Right atrium auricular region (tissue), 2 donors: ENCODE measurements at places on chromosomes 1 and 21. TPM values are rescaled to one million over a fixed set of nuclear protein-coding genes. Genes with fewer than 3 reads are reported as not detected.

The C1orf210 gene
- not detected for total RNA-seq

The RGS13 gene
- not detected for total RNA-seq

The ZBTB8A gene
- total RNA-seq: 3.3 TPM

DNA sequence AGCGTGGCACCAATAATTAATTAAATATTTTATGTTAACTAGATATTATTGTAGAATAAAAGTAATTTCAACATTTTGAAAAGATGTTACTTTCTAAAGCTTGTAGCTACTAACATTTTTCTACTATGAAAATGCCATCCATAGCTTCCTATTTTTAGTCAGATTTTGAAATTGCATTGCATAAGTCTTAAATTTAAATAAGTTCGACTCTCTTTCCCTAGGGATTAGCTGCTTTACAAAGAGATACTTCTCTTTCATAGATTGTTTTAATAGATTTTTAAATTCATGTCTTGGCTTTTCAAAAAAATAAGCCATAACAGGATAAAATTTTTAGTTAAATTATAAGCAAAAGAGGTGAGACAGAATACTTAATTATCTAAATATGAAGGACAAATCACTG is 1279.6 kb downstream of the KCNT2 start:
- DNase-seq: no peak
- no peaks in the 10 kb centered on the region for H3K36me3 ChIP-seq
- no peak overlapping the region for H3K4me3 ChIP-seq
- no peaks in the 10 kb centered on the region for H3K4me1 ChIP-seq

The NOS1AP gene
- 2.4 TPM for total RNA-seq

DNA sequence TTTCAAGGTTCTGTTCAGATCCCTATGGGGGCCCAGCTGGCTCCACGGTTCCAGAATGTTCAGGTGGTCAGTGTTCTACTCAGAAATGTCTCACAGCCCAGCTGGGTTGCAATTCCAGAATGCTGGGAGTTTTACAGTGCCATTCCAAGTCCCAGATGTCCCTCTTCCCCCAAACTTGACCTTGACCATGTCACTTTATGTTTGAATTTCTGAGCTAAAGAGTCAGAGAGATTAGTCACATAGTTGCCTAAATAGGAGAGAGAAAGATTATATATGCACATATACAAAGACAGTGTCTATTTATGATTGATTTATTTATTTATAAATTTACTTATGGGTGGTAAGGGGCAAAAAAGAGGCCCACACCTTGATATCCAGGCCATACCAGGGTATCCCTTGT is 2.5 kb downstream of the GPR3 start:
- H3K36me3 ChIP-seq: no peaks in the 10 kb centered on the region
- H3K4me1 ChIP-seq: no peaks in the 10 kb centered on the region
- no peak overlapping the region for H3K4me3 ChIP-seq
- DNase-seq: no peak
- no peak overlapping the region for H3K27ac ChIP-seq
- H3K27me3 ChIP-seq: no peaks in the 10 kb centered on the region

GRCh38 chr21:38148046-38148445 is 108.7 kb upstream of the KCNJ15 start:
- no peaks in the 10 kb centered on the region for H3K36me3 ChIP-seq
- no peak for DNase-seq
- no peaks in the 10 kb centered on the region for H3K27me3 ChIP-seq
- no peaks in the 10 kb centered on the region for H3K4me1 ChIP-seq
- no peak overlapping the region for H3K27ac ChIP-seq
- no peak overlapping the region for H3K4me3 ChIP-seq

- peak; percentile 73 for DNase-seq
- peak within 1 kb of the TSS; percentile 76 for H3K4me3 ChIP-seq
- no peaks in the 10 kb centered on the region for H3K27me3 ChIP-seq
- H3K27ac ChIP-seq: peak within 1 kb of the TSS; percentile 85
- no peaks in the 10 kb centered on the region for H3K36me3 ChIP-seq
These were observed at the start of gene WLS for GRCh38 chr1:68232289-68233148. Gene WLS, minus strand, starts transcription at chr1:68232523. Its CDS starts 224 bp downstream, at chr1:68232299.

DNA sequence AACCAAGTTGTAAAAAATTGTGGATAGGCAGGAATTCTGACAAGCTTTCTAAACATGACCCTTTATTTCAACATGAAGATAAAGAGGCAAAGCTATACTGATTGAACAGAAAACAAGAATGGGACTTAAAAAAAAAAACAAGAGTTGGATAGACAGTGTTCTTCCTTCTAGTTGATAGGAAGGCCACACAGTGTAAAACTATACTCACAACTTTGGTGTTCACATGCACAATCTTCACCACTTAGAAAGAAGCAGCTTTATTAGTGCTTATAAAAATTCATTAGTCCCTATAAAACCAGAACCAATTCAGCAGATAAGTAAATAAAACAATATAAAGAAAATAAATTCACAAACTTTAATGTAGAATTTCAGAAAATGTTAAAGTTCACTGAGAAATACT is 101.8 kb downstream of the AKT3 start:
- H3K4me3 ChIP-seq: no peak overlapping the region
- DNase-seq: no peak
- no peak overlapping the region for H3K27ac ChIP-seq
- peaks cover 3% of the 10 kb centered on the region for H3K4me1 ChIP-seq

DNA sequence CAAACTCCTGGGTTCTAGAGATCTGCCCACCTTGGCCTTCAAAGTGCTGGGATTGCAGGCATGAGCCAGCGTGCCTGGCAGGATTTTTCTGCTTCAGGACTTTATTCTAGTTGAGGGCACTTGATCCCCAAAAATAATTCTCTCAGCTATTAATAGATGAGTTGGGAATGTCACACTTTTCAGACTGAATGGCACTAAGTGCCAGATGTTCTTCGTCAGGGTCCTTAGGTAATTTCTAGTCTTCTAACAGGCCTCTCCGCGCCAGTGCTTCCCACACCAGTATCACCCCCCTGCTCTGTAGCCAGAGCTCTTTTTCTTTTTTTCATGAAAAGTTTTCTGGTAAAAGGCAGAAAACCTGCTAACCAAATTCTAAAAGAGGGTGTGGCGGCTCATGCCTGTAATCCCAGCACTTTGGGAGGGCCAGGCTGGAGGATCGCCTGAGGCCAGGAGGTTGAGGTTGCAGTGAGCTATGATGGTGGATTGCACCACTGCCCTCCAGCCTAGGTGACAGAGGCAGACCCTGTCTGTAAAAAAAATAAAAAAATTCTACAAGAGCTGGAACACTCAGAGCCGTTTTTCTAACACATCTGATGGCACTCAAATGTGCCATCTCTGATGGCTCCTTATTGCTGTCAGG is 6.1 kb upstream of the SARS1 start:
- no peak overlapping the region for H3K4me3 ChIP-seq
- H3K36me3 ChIP-seq: no peaks in the 10 kb centered on the region
- no peak for DNase-seq
- H3K27me3 ChIP-seq: no peaks in the 10 kb centered on the region

- no peak for DNase-seq
- no peaks in the 10 kb centered on the region for H3K27me3 ChIP-seq
- H3K27ac ChIP-seq: no peak overlapping the region
- H3K4me3 ChIP-seq: no peak overlapping the region
- H3K4me1 ChIP-seq: peaks cover 19% of the 10 kb centered on the region
These were observed 10.5 kb upstream of the BACH1 start for GRCh38 chr21:29288239-29288638.

The RPL5 gene
- total RNA-seq: 675 TPM

DNA sequence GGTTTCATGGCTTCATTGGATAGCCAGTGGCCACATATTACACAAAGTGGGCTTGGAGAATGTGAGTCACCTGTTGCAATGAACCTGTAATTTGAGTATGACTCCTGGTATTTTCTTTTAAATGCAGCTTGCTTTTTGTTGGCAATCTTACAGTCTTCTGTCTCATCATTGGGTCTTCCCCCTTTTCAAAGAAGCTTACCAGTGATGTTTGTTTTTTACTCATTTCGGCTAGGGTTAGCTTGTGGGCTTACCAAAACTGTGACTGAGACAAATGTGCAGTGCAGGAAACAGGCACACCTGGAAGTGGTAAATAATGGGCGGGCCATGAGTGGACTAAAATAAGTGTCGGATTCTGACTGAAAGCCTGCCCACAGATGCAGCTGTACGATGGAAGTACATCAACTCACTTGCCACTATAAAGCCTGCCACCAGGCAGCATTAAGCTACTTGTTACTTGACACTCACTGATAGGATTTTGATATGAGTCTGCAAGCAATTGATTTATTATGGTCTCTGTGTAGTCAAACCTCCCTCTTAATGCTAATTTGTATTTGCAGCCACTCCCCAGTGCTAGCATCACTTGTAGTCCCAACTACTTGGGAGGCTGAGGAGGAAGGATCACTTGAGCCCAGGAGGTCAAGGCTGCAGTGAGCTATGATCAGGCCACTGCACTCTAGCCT is 4.2 kb downstream of the HHAT start:
- H3K4me3 ChIP-seq: no peak overlapping the region
- DNase-seq: no peak
- H3K27me3 ChIP-seq: no peaks in the 10 kb centered on the region
- no peaks in the 10 kb centered on the region for H3K36me3 ChIP-seq
- peaks cover 15% of the 10 kb centered on the region for H3K4me1 ChIP-seq

The KCNAB2 gene
- total RNA-seq: 14.3 TPM

DNA sequence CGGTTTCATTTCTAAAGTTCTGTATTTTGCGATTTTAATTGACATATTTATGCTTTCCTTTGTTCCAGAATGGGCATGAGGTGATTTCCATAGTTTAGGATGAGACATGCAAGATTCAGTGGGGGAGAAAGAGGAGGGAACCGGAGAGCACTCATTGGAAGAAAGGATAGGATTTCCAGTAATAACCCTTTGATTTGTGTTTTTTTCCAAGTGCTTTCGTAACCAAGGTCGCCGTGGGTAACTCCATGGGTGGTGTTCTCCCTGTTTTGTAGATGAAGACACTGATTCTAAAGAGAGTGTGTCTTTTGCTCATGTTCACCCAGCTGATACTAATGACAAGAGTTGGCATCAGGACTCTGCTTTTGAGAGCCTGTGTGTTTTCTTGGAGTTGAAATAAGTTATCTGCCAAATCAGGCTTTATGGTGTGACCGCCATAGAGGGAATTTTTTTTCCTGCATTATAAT is 170.1 kb downstream of the DHRS3 start:
- no peak overlapping the region for H3K4me3 ChIP-seq
- DNase-seq: no peak
- H3K36me3 ChIP-seq: no peaks in the 10 kb centered on the region
- H3K4me1 ChIP-seq: no peaks in the 10 kb centered on the region

- no peak overlapping the region for H3K4me3 ChIP-seq
- DNase-seq: no peak
- no peaks in the 10 kb centered on the region for H3K27me3 ChIP-seq
- H3K36me3 ChIP-seq: no peaks in the 10 kb centered on the region
These were observed 2.6 kb downstream of the AIDA start for GRCh38 chr1:222709700-222710153.

- no peaks in the 10 kb centered on the region for H3K4me1 ChIP-seq
- no peaks in the 10 kb centered on the region for H3K27me3 ChIP-seq
- peaks cover 39% of the 10 kb centered on the region for H3K36me3 ChIP-seq
- DNase-seq: no peak
These were observed 54.8 kb downstream of the TRIM11 start for GRCh38 chr1:228351850-228352249.

The UQCRHL gene
- 5.5 TPM for total RNA-seq

The NPHP4 gene
- 4.3 TPM for total RNA-seq

DNA sequence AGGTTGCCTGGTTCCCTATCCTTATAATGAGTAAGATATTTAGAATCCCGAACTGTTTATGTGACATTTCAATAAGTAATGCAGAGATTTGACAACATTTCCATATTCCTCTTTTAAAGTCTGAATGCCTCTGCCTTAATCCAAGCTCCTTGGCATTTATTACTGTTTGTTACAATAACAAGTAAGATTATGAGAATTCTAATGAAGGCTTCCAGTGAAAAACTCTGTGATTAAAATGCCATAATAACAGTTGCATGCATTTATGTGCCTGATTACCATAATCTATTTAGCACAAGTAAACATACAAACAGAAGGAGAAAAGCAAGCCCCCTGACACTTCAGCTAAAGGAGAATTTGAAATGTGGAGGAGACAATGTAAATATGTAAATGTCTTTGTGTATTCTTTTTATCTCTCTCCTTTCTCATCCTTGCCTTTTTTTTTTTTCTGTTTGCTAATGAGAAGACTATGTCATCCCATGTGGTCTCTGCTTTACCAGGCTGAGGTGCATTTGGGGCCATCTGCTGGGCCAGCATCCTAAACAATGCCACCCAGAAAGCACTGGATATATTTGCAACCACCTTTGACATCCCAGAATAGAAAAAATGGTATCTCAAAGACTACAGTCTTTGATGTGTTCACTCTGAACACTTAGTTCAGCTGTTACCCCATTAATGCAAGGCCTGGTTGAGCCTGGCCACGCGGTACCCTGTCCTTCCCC is 17.2 kb upstream of the OLIG2 start:
- peak; percentile 23 for DNase-seq
- H3K4me1 ChIP-seq: no peaks in the 10 kb centered on the region
- H3K4me3 ChIP-seq: no peak overlapping the region

DNA sequence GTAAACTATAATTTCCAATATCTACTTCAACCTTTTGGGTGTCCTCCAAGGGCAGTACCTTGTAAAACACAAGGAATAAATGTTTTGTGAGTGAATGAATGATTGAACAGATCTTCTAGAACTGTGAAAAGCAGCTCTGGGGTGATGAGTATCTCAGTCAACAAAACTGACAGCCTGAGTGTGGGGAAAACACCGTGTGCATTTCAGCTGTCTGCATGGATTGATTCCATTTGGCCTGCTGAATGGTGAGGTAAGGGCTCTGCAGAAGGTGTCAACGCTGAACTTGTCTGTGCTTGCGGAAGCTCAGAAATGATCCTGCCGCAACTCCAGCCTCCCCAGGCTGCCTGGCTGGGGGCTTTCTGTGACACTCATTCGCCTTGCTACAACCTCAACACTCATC is 7.4 kb upstream of the AGMAT start:
- H3K4me1 ChIP-seq: peaks cover 8% of the 10 kb centered on the region
- no peak overlapping the region for H3K4me3 ChIP-seq
- no peaks in the 10 kb centered on the region for H3K27me3 ChIP-seq

DNA sequence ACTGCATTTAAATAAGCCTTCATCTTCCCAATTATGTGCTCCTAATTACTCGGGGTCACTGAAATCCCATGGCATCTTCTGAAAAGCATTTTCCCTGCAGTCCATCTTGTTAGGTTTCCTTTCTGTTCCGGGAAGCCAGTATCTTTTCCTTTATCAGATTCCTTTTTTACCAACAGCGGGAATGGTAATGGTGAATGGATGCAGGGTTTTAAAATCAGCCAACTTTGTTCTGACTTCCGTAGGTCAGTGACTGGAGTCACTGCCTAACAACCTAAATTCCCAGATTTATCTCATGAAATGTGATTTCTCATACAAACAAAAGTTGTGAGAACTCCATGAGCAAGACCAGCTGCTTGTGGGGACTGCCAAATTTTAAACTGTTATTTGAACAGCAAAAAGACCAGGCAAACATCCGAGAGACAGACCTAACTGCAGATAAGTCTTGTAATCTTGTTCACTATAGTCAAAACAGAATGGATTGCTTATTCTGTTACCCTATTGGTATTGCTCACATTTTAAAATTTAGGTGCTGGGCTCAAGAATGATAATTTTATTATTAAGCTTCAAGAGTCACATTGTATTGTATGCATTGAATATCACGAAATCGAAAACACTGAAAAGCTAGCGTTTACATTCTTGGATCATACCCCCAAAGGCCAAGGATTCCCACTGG is 1.2 kb upstream of the RWDD3 start:
- no peaks in the 10 kb centered on the region for H3K27me3 ChIP-seq
- H3K27ac ChIP-seq: peak overlapping the region; percentile 96
- H3K4me1 ChIP-seq: peaks cover 51% of the 10 kb centered on the region
- peak overlapping the region; percentile 89 for H3K4me3 ChIP-seq
- DNase-seq: no peak

- DNase-seq: no peak
- no peak overlapping the region for H3K27ac ChIP-seq
- no peak overlapping the region for H3K4me3 ChIP-seq
- H3K36me3 ChIP-seq: no peaks in the 10 kb centered on the region
These were observed 75.5 kb downstream of the CAMK2N1 start for GRCh38 chr1:20410503-20410902.
